Occipital lobe (tissue), 3 donors: ENCODE measurements at places on chromosomes 4 and X.

DNA sequence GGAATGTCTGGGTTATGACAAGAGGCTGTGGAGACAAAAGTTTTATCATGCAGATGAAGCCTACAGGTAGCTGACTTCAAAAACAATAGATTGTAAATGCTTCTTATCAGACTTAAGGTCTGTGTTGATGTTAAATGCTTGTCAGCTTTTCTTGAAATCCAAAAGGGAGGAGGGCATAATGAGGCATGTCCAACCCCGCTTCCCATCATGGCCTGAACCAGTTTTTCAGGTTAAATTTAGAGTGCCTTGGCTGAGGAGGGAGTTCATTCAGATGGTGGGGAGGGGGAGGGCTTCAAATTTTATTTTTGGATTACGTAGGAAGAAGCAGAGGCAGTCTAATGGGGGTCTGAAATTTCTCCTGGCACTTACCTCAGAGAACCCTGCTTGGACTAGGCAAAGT, 207.7 kb upstream of the HDX start:
- no peak for DNase-seq

DNA sequence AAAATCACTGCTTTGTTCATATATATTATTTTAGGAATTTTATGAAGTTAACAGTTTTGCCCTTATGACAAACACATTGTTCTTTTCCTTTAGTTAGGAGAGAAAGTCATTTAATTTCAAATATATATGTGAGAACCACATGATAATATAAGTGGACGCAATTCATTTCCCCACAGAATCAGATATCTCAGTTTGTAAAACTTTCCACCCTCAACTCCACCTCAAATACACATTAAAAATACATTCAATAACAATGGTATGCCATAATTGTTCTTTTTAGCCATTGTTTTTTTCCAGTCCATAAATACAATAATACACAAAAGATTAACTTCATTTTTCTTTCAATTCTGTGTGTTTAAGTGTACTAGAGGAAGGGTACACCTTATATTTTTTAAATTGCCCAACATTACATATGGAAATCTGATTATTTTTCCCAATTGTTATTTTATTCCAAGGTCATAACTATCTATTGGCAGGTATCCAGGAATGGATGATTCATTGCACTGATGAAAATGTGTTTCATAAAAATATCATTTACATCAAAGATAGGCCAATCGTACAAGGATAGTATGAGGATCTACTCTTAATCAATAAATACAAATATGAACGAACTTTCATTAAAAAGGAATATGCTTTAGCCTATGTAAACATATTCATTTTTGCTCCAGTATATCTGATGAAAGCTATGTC, 125.0 kb downstream of the PPP3CA start:
- no peak for DNase-seq

- peak; percentile 34 for DNase-seq
These were observed 886 bp upstream of the NDST3 start for GRCh38 chr4:118033148-118034052.

DNA sequence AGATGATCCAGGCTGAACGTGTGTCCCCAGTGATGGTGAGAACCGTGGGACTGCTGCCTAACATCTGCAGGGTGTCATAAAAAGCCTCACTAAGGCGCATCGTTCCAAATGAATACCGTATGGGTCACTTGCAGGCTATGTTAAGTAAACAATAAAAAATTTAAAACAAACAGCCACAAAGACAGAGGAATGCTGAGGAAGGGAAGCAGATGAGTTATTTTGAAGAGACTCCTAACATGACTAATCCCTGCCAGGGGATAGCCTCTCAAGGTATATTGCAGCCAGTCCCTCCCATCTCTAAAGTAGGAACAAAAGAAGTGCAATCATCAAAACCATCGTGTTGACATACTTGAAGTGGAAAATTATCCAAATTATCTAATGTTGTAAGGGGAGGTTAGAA, 83.8 kb downstream of the UNC5C start:
- no peak for DNase-seq

- no peak for DNase-seq
These were observed 95.4 kb downstream of the GPR143 start for GRCh38 chrX:9670136-9670814.

DNA sequence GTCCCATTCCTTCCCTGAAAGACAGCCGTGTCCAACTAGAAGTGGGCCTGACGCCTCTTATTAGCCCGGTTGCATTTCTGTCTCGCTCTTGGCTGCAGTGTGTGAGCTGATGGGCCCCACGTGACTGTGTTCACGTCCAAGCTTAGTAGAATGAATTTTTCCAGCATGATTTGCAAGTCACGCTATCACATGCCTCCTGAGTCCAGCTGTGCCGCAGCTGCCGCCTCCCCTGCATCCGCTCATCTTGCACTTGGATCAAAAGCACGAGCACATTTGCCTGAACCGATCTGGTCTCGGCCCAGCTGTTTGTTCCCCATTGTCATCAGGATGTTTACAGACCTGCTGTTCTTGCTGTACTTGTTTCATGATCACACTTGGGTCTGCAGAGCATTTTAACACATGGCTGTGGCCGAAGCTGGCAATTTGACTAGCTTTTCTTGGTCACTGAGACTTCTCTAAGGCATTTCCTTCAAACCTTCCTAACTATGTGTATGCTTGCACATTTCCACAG, 126.5 kb downstream of the KIT start:
- DNase-seq, result peak; percentile 69

GRCh38 chrX:134797390-134797700, 139.1 kb upstream of the PLAC1 start:
- no peak for DNase-seq

DNA sequence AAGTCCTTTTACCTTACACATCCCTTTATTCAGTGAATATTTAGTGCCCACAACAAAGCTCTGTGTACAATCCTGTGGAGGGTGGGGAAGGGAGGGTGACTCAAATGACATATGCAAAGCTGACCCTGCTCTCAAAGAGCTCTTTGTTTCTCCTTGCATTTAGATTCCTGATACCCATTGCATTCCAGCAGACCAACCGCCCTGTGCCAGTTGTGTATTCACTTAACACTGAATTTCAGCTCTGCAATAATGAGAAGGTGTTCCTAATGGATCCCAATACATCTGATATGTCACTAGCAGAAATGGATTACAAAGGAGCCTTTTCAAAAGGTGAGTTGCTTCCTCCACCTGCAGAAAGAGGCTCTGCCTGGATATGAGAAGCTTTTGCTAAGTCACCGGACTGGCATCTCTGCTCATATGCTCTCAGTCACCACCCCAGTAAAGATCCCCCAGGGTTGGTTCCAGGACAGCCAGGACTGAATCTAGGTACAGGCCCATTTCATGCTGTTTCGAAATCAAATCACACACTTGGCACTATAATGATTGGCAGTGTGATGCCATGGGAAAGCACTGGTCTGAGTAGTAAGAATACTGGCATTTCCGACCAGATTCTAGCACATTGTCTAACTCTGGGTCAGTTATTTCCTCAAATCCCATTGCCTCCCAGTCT, 17.1 kb upstream of the ANXA3 start:
- DNase-seq, result no peak

DNA sequence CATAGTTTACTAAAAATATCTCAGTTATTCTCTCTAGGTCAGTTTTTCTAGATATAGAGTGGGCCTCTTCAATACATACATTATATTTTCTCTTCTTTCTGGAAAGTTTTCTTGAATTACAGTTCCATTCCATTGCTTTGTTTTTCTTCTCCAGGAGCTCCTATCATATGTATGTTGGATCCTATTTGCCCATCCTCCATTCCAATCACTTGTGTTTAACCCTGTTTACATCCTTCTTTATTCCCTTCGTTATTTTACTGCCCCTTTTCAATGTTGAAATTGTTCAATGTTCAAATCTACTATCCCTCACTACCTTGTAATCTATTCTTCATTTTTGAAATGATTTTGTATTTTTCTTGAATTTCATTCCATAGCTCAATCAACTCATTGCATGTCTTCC, 97.4 kb downstream of the IRF2 start:
- no peak for DNase-seq
